ENCODE measurements at places on chromosomes 1 and 21.

DNA sequence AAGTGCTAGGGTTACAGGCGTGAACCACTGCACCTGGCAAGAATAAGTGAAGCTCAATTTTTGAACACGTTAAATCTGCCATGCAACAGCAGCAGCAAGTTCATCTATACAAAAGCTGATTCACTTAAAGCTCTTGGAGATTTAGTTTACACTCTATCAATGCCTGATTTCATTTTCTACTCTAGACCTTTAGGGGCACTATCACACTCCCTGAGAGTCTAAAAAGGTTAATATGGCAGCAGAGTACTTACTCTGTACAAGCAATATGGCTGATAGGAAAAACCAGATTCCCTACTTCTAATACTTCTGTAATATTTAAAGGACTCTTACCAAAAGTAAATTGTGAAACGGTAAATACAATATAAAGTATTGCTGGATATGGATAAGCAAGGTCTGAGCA lies 4.8 kb downstream of the RBM34 start:
- DNase-seq: no peak

DNA sequence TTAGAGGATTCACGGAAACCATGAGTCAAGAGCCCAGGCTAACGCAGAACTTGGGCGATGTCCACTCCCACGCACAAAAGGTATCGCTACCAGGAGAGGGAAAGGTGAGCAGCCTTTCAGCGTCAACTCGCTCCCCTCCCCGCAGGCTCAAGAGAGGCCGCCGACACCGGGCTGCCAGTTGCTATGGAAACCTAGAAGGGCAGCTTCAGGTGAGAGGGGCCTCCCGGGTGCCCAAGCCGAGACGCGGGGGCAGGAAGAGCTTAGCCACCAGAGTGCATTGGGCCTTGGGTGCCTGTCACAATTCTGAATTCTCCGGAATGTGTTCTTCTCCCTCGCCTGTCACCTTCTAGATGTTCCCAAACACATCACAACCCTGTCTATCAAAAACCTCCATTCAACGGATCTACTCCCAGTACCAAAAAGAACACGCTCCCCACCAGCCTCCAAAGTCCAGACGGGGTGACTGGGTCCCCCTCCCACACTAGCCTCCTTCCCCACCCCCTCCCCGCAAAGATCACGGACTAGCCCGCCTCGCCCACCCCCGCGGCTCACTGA lies 694 bp downstream of the MEAF6 start:
- peak; percentile 57 for DNase-seq

- DNase-seq: peak; percentile 50
These were observed 144.7 kb downstream of the PRDM16 start for GRCh38 chr1:3213730-3214129.

GRCh38 chr1:160789051-160789701 lies 6.8 kb upstream of the LY9 start:
- DNase-seq: no peak

GRCh38 chr1:97013941-97014340 lies 292.4 kb downstream of the PTBP2 start:
- DNase-seq: no peak

DNA sequence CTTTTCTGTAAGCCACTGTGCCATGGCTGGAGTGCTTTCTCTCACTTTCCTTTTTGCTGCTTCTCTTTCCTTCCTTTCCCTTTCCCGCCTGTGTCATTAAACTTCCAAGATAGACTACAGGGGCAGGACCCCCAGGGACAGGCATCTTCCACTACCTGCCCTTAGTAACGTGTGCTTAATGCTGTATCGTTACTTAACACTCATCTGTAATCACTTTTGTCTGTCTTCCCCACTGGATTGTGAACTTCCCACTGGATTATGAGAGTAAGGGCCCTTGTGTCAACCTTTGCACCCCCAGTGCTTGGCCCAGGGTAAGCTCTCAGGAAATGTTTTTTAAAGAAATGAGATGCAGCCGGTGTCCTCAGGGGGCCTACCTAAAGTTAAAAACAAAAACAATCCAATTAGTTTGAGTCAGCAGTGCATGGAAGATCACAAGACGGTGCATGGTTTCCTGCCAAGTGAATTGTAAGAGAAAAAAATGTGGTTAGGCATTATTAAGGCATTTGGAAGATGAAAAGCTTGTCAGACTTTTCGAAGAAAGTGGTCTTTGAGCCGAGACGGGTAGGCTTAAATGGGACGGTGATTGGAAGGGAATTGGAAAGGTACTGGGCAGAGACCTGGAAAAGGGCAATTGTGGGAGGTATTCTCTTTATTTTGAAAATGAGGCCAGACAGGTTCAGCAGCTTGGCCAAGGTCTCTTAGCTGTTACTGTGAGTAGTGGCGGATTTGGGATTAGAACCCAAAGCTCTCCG lies 958 bp downstream of the LYPLAL1 start:
- peak; percentile 30 for DNase-seq

DNA sequence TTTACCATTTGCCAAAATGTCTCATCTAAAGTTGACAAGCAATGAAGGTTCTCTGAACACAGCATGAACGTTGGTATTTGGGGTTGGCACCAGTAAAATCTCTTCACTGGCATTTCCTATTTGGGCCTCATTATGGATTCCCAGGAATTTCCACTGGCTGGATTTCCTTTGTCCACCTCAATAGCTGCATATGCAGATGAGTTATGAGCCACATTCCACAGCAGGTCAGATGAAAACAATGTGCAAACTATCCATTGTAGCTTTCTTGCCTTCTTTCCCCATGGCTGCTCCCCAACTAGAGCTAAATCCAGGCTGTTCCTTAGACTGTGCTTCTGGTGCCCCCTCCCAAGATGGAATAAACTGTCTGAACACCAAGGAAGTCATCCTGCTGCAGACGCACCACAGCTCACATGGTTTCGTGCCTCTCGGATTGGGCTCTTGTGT lies 168.1 kb upstream of the FGGY start:
- DNase-seq: no peak

- DNase-seq: peak; percentile 91
These were observed 53.5 kb downstream of the FOXD2 start for GRCh38 chr1:47491341-47491753.

GRCh38 chr1:150841626-150842025 lies 33.6 kb upstream of the CTSK start:
- DNase-seq: no peak

DNA sequence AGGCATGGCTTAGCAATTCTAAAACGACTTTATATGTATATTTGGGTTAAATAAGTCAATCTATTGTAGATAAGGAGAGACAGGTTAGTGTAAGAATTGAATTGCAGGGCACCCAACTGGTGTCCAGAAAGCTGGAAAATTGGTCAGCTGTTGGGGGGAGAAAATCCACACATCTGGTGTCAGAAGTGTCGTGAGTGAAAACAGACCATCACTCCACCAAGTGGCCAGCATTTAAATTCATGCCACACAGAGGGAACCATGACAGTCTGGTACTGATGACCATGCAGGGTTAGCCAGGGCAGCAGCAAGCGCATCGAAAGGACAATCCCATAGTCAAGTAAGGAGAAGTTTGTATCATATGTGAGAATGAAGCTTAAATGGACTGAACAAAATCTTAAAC lies 11.7 kb downstream of the LAX1 start:
- DNase-seq: peak; percentile 64

GRCh38 chr1:222061711-222062359 lies 319.9 kb upstream of the DUSP10 start:
- DNase-seq: no peak

DNA sequence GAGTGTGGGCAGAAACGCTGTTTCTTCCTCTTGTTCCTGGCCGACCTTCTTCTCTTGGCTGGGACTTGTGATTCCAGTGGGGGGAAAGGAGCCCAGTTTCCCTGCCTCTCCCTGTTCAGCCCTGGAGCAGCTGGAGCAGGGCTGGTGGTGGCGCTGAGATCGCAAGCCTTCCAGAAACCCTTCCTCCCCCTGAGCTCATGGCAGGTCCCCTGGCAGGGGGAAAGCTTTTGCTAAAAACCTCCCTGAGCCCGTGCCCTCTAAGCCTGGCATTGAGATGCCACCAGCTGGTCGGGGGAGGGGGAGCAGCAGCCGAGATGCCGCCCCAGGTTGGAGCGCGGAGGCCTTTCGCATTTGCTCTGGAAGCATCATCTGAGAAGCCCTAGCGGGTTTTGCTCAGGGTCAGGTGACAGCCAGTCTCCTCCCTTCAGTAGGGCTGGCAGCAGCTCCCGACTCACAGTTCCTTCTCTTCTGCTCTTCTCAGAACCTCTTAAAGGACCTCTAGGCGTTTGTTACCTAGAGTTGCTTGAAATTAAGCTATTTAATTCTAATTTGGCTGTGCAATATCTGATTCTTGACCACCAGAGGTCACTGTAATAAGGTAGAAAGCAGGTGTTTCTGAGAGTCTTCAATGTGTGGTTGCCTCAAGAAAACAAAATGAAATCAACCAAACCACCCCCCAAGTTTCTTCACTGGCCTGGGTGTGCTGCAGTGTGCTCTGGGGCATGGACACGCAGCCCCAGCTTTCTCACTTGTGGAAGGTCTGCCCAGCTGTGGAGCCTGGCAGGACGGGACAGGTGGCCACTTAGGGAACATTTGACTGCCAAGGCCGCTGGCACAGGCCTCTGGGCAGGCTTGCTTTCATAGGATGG lies 257.3 kb downstream of the CAMTA1 start:
- no peak for DNase-seq

DNA sequence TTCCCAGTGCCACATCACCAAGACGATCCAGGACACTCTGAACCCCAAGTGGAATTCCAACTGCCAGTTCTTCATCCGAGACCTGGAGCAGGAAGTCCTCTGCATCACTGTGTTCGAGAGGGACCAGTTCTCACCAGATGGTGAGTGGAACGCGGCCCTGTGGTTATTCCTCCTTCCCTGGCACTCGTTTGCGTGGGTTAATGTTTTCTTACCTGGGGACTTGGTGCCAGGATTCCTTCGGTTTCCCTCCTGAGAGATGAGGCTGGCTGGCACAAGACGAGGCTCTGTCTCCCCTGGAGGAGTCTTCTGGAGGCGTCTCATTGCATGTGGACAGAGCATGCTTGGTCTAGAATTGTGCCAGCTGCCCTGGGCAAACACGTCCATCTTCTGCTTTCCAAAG lies 29.3 kb downstream of the ATP5PO start:
- no peak for DNase-seq

GRCh38 chr1:68963353-68963752 lies 466.5 kb upstream of the DEPDC1 start:
- DNase-seq: no peak

- no peak for DNase-seq
These were observed 459 bp downstream of the ARV1 start for GRCh38 chr1:230979389-230979716.

GRCh38 chr1:188769181-188769580 lies 1708.5 kb downstream of the BRINP3 start:
- DNase-seq: peak; percentile 78

- DNase-seq: no peak
These were observed 4.8 kb downstream of the CCDC24 start for GRCh38 chr1:43995984-43996732.

DNA sequence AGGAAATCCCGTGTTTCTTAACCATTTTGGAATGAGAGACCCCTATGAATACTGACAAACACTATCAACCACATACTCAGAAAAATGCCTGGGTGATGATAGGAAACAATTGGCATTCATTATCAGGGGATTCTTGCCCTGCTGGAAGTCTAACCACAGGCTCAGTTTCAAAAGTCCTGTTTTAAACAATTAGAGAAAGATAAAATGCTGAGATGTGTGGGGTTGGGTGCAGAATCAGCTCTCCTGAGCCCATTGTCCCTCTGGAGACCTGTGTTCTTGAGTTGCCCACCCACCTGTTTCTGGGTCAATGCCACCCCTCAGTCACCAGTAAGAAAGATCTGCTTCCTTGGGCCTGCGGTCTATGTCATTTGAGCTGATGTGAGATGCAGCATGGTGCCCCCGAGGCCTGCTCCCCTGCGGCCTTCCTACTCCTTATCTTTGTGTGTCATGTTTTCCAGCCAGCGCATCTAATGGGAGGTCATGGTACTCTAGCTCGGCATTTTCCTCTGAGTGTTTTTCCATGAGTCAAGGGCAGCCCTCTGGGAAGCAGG lies 130.3 kb upstream of the PLXNA2 start:
- no peak for DNase-seq

- DNase-seq: no peak
These were observed 22.9 kb downstream of the RRP1 start for GRCh38 chr21:43812139-43812821.

DNA sequence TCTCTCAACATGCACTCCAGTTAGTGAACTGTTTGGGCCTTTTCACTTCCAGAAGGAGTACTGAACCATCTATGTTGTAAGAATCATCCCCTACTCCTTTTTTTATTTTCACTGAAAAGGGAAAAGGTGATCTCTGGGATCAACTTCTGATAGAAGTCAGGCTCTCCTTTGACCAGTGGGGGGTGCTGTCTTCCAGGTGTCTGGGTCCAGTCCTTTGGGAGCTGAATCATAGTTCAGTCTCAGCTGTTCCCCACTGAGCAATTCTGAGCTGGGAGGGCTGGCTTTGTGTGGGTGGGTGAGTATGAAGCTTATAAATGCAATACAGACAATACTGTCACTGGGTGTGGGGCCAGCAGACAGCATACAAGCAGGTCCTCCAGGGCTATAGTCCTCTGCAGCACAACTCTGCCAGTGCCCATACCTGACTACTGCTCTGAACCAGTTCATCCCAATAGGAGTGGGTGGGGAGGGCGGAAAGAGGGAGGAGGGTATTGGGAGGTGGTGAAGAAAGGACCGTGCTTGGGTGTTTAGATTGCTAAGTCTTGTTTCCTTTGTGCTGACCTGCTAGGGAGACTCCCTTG lies 12.5 kb upstream of the SARS1 start:
- peak; percentile 76 for DNase-seq

- DNase-seq: no peak
These were observed 24.2 kb downstream of the POFUT2 start for GRCh38 chr21:45263534-45263933.

- DNase-seq: no peak
These were observed 81.1 kb upstream of the ST6GALNAC5 start for GRCh38 chr1:76786222-76786621.

GRCh38 chr21:32887026-32887425 lies 115.5 kb upstream of the PAXBP1 start:
- no peak for DNase-seq

GRCh38 chr1:1058088-1058905 lies 15.8 kb downstream of the RNF223 start:
- DNase-seq: no peak

DNA sequence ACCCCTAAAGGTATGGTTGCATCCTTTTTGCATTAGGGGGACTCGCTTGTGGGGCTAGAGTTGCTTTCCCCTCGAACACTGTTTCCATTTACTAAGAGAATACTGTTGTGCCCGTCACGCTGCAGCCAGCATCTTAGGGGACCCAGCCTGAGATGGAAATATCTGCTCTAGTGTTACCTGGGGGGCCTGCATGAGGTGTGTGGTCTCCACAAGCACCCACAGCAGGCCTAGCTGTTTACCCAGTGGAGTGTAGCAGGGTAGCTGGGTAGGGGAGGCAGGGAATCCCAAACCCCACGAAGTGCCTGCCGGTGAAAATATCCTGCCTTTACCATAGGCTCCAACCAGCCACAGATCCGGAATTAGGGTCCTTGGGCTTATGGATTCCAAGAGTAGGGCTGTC lies 303.6 kb downstream of the PTPRU start:
- DNase-seq: no peak

DNA sequence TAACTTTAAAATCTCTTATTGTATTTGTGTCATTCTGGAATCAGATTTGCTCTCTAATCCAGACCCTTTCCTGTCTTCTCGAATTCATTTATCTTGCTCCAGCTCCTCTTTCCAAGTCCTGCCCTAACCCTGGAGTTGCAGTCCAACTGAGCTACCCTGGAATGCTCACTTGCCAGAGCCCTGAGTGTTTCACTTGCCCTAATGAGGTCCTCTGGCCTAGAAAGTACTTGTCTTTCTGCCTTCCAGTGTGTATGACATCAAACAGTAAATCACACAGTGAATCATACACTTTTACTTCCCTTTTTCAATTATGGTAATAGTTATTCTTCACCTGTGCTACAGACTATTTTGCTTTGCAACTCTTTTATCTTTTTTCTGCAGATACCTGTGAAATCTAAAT lies 96.9 kb downstream of the NEK7 start:
- no peak for DNase-seq

Measured in WERI-Rb-1 (cell line).